Activated T-helper 17 cell treated with anti-CD3 and anti-CD28 coated beads, Interleukin-2, amount 50 U/mL, for 72 hours (primary cell): ENCODE measurements at places on chromosomes 6 and 20. TPM values are rescaled to one million over a fixed set of nuclear protein-coding genes. Genes with fewer than 3 reads are reported as not detected.

ABHD16B gene
- not detected for total RNA-seq

RAET1E gene
- 4.9 TPM for total RNA-seq

OLIG3 gene
- total RNA-seq = 3.5 TPM

QRSL1 gene
- 10.9 TPM for total RNA-seq

DOK5 gene
- 0.32 TPM for total RNA-seq

SOX18 gene
- 0.22 TPM for total RNA-seq

GSTA3 gene
- total RNA-seq = not detected

SH3BGRL2 gene
- 0.06 TPM for total RNA-seq

PRRT1 gene
- 0.17 TPM for total RNA-seq
